Fibroblast of skin of left quadriceps (primary cell): ENCODE measurements at places on chromosomes 11 and 22.

- no peak for DNase-seq
These were observed 79.8 kb upstream of the GRK3 start for GRCh38 chr22:25484521-25485315.

DNA sequence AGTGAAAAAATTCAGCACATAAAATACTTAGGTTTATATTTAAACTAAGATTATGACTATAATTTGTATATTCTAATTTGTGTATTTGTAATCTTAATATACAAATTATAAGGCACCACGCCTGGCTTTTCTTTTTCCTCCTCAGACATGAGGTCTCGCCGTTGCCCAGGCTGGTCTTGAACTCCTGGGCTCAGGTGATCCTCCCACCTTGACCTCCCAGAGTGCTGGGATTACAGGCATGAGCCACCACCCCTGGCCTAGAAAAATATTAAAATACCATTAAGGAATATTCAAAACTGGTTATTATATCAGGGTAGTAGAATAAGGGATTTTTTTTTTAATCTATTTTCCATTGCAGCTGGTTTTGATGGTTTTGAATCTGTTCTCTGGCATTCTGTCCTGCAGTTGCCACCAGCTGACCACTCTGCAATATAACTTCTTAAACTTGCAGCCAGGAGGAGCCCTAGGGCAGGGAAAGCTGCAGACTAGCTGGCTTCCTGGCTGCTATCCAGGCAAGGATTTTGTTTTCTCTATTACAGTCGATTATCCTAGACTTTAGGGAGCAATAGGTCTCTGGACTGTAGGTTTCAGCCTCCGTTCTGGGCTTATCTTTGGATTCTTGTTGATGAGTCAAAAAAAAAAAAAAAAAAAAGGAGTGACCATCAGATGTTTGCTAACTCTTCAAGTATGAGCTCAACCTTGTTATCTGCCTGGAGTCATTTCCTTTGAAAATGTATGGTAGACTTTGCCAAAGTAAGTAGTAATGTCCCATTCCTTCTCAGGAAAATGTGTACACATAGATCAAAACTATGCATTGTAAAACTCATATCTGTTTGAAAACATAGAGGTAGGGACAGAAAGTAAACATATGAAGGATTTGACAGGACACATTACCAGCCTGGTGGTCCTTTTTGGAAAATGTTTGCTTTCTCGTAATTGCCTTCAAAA lies 13.2 kb downstream of the POLA2 start:
- DNase-seq: peak; percentile 74

GRCh38 chr22:31578171-31578570 lies 81.8 kb downstream of the SFI1 start:
- no peak for DNase-seq

GRCh38 chr11:43955381-43956118 lies 13.1 kb downstream of the C11orf96 start:
- DNase-seq: no peak

- no peak for DNase-seq
These were observed 658 bp downstream of the ACY3 start for GRCh38 chr11:67649634-67650510.

DNA sequence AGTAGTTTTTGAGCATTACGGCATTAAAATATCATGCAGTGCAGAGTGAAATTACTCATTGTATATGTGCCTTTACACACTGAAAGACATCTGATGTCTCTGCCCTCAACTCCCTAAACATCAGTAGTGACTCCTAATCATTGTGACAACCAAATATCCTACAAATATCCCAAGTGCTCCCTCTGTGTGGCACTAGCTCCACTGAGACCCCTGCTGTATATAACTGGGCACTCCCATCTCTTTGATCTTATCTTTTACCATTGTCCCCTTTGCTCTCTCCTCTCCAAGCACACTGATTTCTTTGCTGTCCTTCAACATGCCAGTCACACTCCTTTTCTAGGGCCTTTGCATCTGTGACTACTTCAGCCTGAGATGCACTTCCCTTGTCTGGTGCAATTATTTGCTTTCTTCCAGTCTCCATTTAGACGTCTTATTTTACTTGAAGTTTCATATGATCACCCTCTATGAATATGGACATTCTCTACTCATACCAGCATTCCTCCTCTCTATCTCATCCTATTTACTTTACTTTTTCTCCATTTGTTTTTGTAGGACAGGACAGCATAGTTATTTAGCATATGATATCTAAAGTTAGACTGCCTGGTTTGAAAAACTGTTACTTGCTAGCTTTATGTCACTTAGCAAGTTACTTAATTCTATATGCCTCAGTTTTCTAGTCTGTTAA lies 2.4 kb downstream of the SLC5A12 start:
- no peak for DNase-seq

- no peak for DNase-seq
These were observed 782.5 kb downstream of the ETS1 start for GRCh38 chr11:127804747-127805400.

DNA sequence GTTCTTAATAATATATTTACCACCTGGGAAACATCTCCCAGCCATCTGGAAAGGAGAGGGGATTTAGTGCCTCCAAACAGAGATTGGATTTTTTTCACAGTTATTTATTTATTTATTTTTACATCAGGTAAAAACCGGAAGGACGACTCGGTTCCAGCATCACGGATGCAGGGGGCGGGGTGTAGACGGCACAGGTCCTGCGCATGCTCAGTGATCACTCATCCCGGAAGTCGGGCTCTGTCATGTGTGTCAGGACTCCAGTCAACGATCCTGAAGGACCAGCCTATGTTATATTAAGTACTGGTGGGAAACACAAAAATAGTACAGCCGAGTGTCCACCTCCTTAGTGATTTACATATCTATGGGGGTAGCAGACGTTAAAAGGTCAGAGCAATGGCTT lies 467.6 kb downstream of the NTM start:
- no peak for DNase-seq
